ENCODE measurements at places on chromosomes 2 and 18.

- no peak overlapping the region for H3K4me3 ChIP-seq
- no peak for DNase-seq
- peaks cover 14% of the 10 kb centered on the region for H3K4me1 ChIP-seq
- H3K27me3 ChIP-seq: peaks cover 98% of the 10 kb centered on the region
- H3K36me3 ChIP-seq: no peaks in the 10 kb centered on the region
These were observed 714 bp downstream of the HOXD10 start for GRCh38 chr2:176117162-176117822.

- DNase-seq: no peak
- no peak overlapping the region for H3K27ac ChIP-seq
- no peaks in the 10 kb centered on the region for H3K36me3 ChIP-seq
- no peaks in the 10 kb centered on the region for H3K27me3 ChIP-seq
- H3K4me3 ChIP-seq: no peak overlapping the region
These were observed 306.7 kb upstream of the MMADHC start for GRCh38 chr2:149894226-149894625.

DNA sequence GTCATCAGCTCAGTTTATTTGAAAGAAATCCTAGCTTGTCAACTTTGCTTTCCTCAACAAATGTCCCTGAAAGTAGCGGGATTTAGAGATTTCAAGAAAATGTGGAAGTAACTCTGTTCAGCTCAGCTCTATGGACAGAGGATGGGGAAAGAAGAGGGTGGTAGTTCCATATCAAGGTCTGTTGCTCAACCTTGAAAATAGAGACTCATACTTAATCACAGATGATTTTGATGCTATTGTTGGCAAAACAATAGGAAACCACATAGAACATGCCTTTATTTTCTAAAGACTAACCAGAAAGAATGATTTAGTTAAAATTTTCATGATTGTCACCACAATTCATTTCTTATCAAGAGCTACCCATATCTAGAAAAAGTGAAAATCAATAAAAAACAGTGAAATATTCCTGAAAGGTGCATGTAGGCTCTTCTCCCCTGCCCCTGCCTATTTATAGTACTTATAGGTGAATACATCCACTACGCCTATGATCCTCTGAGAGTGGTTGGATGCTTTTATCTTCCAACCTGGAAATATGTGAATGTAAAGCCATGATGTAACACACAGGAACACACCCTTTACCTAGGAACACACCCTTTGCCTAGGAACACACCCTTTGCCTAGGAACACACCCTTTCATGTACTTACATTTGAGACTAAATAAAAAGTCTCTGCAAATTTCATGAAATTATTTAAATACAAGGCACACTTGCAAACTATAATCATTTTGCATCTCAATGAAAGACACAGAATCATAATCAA is 65.8 kb downstream of the ETAA1 start:
- no peaks in the 10 kb centered on the region for H3K27me3 ChIP-seq
- no peak for DNase-seq
- H3K36me3 ChIP-seq: no peaks in the 10 kb centered on the region
- no peak overlapping the region for H3K27ac ChIP-seq
- no peak overlapping the region for H3K4me3 ChIP-seq

- no peak overlapping the region for H3K4me3 ChIP-seq
- no peaks in the 10 kb centered on the region for H3K27me3 ChIP-seq
- no peaks in the 10 kb centered on the region for H3K4me1 ChIP-seq
- no peak overlapping the region for H3K27ac ChIP-seq
- no peaks in the 10 kb centered on the region for H3K36me3 ChIP-seq
- DNase-seq: no peak
These were observed 133.6 kb downstream of the GULP1 start for GRCh38 chr2:188425266-188425665.

- H3K4me1 ChIP-seq: no peaks in the 10 kb centered on the region
- no peak overlapping the region for H3K27ac ChIP-seq
- H3K4me3 ChIP-seq: no peak overlapping the region
- DNase-seq: no peak
- no peaks in the 10 kb centered on the region for H3K27me3 ChIP-seq
- no peaks in the 10 kb centered on the region for H3K36me3 ChIP-seq
These were observed 49.4 kb downstream of the PDE1A start for GRCh38 chr2:182377467-182377866.

- H3K36me3 ChIP-seq: no peaks in the 10 kb centered on the region
- H3K4me3 ChIP-seq: no peak overlapping the region
- no peak for DNase-seq
- no peaks in the 10 kb centered on the region for H3K4me1 ChIP-seq
- no peak overlapping the region for H3K27ac ChIP-seq
These were observed 144.0 kb downstream of the TMEM17 start for GRCh38 chr2:62361964-62362363.

- H3K4me3 ChIP-seq: no peak overlapping the region
- peaks cover 91% of the 10 kb centered on the region for H3K36me3 ChIP-seq
- no peaks in the 10 kb centered on the region for H3K27me3 ChIP-seq
- H3K27ac ChIP-seq: no peak overlapping the region
- H3K4me1 ChIP-seq: no peaks in the 10 kb centered on the region
- peak; percentile 61 for DNase-seq
These were observed 30.7 kb downstream of the XRCC5 start for GRCh38 chr2:216139884-216140283.

DNA sequence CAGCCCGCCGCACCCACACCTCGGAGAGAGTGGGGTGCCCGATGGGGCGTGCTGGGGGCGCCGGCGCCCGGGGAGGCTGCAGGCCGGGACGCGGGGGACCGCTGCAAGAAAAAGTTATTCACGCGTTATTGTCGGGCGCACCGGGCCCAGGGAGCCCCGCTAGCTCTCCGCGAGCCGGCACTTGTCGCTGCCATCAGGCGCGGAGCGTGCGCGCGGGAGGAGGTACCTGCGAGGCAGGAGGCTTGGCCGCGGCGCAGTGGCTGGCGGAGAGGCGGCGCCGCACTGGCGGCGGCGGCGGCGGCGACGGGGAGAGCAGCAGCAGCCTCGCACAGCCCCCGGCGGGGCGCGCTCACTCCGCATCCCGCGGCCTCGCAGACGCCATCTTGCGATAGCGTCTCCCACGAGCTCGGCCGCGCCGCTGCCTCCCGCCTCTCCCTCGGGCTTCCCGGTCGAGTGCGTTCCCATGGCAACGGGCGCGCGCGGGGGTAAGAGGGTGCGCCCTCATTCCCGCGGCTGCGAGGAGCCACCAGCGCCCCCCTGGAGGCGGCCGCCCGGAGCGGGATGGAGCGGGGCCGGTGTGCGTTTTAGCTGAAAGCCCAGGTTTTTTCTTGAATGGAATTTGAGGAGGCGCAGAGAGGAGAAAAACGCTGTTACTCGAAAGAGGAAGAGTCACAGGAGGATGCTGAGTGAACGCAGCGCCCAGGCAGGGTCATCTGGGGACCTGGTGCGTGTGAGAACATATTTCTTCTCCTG is at the start of gene CHN1:
CHN1 (minus strand) TSS at position 402 of the 753 bp plus-strand sequence. CDS start 469 bp downstream, outside the sequence.
- peak within 1 kb of the TSS; percentile 72 for H3K4me3 ChIP-seq
- H3K27me3 ChIP-seq: no peaks in the 10 kb centered on the region
- H3K27ac ChIP-seq: no peak within 1 kb of the TSS
- peak; percentile 66 for DNase-seq

DNA sequence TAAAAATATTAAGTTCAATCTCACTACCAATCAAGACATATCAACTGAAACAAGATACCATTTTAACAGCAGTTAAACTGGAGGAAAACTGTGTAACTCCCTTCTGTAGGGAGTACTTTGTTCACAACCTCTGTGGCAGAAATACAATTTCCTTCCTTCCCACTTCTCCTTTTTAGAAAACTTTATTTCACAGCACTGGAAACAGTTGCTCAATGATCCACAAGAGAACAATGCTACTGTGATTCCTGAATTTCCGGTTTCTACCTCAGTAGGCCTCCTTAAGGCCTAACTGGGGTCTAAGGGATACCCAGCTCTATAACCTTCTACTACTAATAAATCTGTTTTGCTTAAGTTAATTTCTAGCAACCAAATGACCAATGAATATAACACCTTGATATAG is 14.1 kb downstream of the TLK1 start:
- no peaks in the 10 kb centered on the region for H3K36me3 ChIP-seq

- H3K27me3 ChIP-seq: peaks cover under 1% of the 10 kb centered on the region
- no peak overlapping the region for H3K27ac ChIP-seq
- no peak for DNase-seq
- H3K4me1 ChIP-seq: no peaks in the 10 kb centered on the region
These were observed 140.3 kb downstream of the NDUFA10 start for GRCh38 chr2:239884875-239885274.

DNA sequence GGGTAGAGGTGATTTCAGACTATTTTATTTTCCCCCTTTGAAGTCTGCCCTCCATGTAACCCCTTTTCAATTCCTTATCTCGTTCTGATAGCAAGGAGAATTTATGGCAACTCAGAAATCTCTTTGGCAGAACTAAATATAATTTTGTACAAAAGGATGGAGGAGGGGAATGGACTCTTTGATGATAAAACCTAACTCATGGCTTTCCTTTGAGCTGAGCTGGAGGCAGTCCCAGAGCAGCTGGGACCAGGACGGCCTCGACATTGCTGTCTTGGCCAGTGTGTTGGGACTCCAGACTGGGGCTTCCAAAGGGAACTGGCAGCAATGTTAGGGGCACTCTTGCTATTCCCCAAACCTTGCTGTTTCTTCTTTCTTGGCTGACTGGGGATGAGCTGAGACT is 47.7 kb downstream of the PAX8 start:
- peaks cover 46% of the 10 kb centered on the region for H3K4me1 ChIP-seq
- H3K4me3 ChIP-seq: no peak overlapping the region
- DNase-seq: no peak
- no peak overlapping the region for H3K27ac ChIP-seq
- no peaks in the 10 kb centered on the region for H3K36me3 ChIP-seq

DNA sequence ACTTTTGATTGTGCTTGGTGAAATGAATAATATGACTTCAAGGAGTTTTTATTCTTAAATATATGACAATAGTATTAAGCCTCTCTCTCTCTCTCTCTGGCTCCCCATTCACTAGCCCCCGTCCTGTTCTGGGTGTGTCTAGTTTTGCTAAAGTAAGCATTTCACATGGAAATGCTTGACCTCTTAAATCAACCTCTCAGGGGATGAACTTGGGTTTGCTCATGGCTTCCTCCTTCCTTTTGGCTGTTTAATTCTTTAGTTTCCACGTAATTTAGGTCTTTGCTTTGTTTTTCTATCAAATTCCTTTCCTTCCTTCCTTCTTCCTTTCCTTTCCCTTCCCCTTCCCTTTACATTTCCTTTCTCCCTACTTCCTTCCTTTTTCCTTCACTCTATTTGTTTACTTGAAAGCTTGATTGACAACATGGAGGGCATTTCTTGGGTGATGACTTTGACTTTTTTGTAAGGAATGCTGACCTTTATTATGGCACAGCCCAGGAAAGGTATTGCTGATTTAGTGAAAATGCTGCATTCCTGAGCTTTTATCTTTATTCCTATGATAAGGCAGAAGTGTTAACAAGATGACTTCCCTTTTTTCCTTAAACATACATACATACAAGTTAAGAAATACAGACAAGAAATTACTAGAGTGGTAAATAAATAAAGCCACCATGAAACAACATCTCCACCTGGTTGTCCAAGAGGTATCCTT is 3.6 kb downstream of the DPP4 start:
- peaks cover 87% of the 10 kb centered on the region for H3K4me1 ChIP-seq
- H3K27me3 ChIP-seq: no peaks in the 10 kb centered on the region
- no peak overlapping the region for H3K4me3 ChIP-seq
- no peak overlapping the region for H3K27ac ChIP-seq

GRCh38 chr2:2328848-2329247 is 2.2 kb downstream of the MYT1L start:
- no peaks in the 10 kb centered on the region for H3K4me1 ChIP-seq
- H3K4me3 ChIP-seq: no peak overlapping the region
- peak; percentile 7 for DNase-seq
- peaks cover 1% of the 10 kb centered on the region for H3K27me3 ChIP-seq
- H3K27ac ChIP-seq: no peak overlapping the region
- H3K36me3 ChIP-seq: no peaks in the 10 kb centered on the region

- peaks cover 60% of the 10 kb centered on the region for H3K4me1 ChIP-seq
- H3K27me3 ChIP-seq: no peaks in the 10 kb centered on the region
- DNase-seq: peak; percentile 61
- H3K36me3 ChIP-seq: peaks cover 35% of the 10 kb centered on the region
- no peak overlapping the region for H3K27ac ChIP-seq
- H3K4me3 ChIP-seq: no peak overlapping the region
These were observed 15.5 kb downstream of the ITPRID2 start for GRCh38 chr2:181907057-181907456.

DNA sequence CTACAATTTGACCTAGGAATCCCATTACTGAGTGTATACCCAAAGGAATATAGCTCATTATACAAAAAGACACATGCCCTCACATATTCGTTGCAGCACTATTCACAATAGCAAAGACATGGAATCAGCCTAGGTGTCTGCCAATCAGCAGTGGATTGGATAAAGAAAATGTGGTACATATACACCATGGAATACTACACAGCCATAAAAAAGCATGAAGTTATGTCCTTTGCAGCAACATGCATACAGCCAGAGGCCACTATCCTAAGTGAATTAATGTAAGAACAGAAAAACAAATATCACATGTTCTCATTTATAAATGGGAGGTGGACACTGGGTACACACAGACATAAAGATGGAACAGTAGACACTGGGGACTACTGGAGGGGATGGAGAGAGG is 54.0 kb downstream of the GREB1L start:
- no peaks in the 10 kb centered on the region for H3K27me3 ChIP-seq
- no peak overlapping the region for H3K27ac ChIP-seq
- H3K4me1 ChIP-seq: no peaks in the 10 kb centered on the region
- no peak overlapping the region for H3K4me3 ChIP-seq
- H3K36me3 ChIP-seq: no peaks in the 10 kb centered on the region

DNA sequence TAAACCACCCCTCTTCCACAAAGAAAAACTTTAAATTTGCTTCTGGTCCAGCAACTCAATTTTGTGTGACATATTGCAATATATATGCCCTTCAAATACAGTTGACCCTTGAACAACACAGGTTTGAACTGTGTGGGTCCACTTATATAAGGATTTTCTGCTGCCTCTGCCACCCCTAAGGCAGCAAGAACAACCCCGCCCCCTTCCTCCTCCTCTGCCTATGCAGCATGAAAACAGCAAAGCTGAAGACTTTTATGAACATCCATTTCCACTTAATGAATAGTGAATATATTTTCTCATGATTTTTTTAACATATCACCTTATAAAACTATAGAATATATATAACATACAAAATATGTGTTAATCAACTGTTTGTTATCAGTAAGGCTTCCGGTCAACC is 58.3 kb downstream of the EML4 start:
- DNase-seq: peak; percentile 16
- peaks cover 5% of the 10 kb centered on the region for H3K36me3 ChIP-seq
- H3K4me1 ChIP-seq: peaks cover 97% of the 10 kb centered on the region
- no peak overlapping the region for H3K4me3 ChIP-seq

DNA sequence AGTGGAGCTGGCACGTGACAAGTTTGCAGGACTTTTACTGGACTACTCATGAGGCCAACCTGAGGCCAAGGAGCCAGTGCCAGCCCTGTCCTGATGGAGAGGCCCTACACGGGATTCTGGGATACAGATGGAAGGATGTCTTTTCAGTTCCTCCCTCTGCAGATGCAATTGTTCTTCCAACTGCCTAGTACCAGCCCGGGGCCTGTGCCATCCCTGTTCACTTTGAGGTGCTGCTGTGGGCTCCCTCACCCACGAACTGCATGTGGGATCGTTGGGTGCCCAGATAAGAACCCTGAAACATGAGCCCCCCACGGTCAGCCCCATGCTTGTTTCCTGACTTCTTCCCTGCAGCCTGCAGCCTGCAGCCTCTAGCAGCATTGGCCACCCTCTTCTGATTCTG is 25.3 kb upstream of the LAPTM4A start:
- no peak overlapping the region for H3K27ac ChIP-seq
- no peaks in the 10 kb centered on the region for H3K27me3 ChIP-seq
- no peak for DNase-seq
- H3K4me3 ChIP-seq: no peak overlapping the region
- peaks cover 82% of the 10 kb centered on the region for H3K4me1 ChIP-seq
- H3K36me3 ChIP-seq: no peaks in the 10 kb centered on the region
